ENCODE measurements at places on chromosomes 11 and 22.

- DNase-seq: no peak
Observed at GRCh38 chr11:129592191-129592590, 216.5 kb downstream of the BARX2 start.

- DNase-seq: no peak
Observed at GRCh38 chr11:31820438-31820818, 9.3 kb upstream of the PAX6 start.

DNA sequence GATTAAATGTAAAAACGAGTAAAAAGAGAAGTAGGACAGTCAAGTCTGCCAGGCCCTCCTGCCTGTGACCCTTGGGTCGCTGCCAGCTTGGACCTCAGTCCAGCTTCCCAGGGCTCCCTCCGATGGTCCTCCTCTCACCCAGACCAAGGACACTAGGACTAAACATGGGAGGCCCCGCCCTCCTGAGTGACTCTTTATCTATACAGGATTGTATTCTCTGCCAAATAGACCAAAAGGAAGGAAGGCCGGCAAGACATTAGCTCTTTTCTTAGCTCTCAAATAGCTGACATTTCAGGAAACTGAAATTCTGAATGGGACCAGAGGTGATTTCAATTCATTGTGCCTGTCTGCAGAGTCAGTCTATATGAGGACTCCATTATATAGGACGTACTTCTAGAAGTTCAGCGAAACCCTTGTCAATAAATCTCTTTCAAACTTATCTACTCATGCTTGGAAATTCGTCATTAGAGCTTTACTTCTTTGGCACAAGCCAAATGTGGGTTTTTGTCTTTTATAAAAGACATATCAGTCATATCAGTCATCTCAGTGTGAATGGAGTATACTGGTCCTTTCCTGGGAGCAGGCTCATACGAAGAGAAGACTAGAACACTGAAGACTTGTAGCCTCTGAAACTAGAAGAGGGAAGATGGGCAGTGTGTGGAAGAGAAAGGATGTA lies 28.5 kb downstream of the ADORA2A start:
- no peak for DNase-seq

GRCh38 chr11:134639586-134640330 lies 227.7 kb upstream of the B3GAT1 start:
- no peak for DNase-seq

- no peak for DNase-seq
Observed at GRCh38 chr11:37105427-37105826, 507.4 kb upstream of the RAG2 start.

DNA sequence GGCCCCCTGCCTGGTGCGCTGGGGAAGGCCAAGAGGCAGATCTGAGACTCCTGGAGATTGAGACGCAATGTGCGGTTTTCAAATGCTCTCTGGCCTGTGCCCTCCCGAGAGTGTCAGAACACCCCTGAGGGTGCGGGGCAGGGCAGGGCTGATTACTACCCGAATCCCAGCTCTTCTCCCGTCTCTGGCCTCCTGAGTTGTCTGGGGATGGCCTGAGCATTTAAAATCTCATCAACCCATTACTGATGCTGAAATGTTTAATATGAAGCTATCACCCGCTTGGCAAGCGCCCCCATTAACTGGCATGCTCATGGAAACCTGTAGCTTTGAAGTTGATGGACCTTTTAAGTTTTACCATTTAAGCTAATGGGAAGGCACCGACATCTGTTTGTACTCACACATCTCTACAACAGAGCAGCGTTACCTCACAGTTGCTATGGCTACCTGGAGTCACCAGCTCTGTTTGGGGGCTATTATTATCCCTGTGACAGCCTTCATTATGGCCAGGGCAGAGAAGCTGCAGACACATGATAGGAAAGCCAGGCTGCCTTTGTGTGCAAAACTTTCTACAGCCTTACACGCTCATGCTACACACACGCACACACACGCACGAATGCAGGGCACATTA lies 3.6 kb upstream of the MB start:
- peak; percentile 55 for DNase-seq

DNA sequence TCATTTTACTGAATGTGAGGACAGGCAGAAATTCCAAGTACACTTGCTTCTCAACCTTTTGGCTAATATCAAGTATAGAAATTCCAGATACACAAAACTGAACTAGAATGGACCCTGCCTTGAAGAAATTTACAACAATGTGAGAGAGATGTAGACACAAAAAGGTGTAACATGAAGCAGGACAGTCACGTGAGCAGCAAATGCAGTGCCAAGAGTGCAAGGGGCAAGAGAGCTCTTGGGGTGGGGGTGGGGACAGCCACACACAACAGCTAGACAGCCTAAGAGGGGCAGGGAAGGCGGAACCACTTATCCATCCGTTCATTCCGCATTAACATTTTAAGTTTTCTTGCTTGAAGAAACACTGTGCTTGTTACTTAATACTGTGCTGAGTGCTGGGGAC lies 28.9 kb downstream of the PLEKHA7 start:
- no peak for DNase-seq

GRCh38 chr11:102599642-102600261 lies 25.4 kb downstream of the MMP20 start:
- no peak for DNase-seq

DNA sequence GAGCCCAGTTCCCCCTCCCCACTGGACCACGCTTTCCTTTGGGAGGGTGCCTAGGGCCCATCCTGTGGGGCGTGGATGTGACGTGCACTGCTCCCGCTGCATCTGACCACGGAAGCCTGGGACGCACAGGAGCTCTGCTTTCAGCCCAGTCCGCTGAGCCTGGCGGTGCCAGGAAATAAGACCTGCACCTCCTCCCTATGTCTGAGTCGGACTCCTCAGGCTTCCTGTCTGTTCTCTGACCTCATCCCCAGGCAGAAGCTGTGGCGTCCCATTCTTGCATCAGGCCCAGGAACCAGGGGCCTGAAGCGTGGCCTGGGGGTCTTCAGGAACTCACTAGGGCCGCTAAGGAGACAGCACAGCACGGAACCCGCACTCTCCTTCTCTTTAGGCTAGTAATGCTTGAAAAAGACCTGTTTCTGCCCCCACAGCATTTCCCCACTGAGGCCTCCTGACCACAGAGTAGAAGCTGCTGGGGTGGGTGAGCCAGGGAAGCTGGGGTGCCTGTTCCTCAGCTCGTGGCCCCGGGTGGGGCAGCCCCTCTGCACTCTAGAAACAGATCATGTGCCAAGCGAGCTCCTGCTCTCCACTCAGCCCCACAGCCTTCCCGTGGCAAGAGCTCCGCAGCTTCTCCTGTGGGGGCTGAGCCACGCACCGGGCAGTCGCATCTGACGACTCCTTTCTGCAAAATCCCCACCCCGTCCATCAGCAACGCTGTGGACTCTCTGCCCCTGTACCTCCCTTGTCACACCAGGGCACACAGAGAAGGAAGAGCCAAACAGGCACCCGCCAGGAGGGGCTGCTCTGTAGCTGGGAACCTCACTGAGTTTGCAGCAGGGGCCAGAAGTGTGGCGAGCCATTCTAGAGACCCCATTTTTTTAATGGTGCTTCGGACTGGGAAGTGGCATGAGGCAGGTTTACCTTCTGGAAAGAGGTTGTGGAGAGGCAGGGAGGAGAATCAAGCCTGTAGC lies 22.6 kb downstream of the MOV10L1 start:
- no peak for DNase-seq

GRCh38 chr22:42887523-42888507 lies 30.7 kb upstream of the ARFGAP3 start:
- no peak for DNase-seq

- DNase-seq: no peak
Observed at GRCh38 chr11:117313828-117314768, 2.0 kb downstream of the BACE1 start.

DNA sequence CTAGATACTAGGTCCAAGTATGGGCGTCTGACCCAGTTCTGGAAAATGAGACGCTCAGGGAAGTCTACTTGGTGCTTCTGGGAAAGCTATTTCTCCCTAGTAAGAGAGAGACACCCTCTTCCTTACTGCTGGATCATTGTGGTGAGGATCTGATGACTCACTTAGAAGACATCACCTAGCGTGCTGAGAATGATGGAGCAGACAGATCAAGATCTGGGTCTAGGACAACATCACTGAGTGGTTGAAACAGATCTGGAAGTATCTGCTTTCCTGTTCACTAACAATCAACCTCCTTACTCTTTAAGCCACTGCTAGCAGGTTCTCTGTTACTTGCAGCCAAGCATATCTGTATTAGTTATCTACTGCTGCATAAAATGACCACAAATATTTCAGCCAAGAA lies 38.3 kb upstream of the HMGXB4 start:
- DNase-seq: no peak

DNA sequence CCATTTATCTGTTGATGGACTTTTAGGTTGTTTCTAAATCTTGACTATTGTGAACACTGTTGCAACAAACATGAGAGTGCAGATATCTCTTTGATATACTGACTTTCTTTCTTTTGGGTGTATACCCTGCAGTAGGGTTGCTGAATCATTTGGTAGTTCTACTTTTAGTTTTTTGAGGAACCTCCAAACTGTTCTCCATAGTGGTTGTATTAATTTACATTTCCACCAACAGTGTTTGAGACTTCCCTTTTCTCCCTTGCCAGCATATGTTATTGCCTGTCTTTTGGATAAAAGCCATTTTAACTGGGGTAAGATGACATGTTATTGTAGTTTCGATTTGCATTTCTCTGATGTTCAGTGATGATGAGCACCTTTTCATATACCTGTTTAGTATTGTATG lies 330.0 kb downstream of the DDX10 start:
- no peak for DNase-seq

GRCh38 chr22:42174062-42174461 lies 43.5 kb upstream of the CYP2D6 start:
- no peak for DNase-seq

DNA sequence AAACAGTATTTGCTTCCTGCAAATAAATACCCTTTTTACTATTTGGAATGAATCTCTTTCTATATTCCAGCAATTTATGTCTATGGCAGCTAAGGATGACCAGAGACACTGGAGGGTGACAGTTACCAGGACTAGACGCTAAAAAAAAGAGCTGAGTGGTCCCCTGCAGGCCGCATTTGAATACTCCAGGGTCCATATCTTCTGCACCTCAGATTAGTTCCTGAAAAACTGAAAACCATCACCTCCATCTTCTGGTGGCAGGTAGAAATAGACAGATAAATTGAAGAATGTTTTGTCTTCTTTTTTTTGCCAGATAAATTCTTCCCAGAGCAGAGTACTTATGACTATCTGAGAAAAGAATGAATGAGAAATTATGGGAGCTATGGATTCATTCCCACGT lies 145.6 kb downstream of the CSNK2A3 start:
- DNase-seq: no peak

GRCh38 chr22:47810505-47811500 lies 1048.4 kb downstream of the TBC1D22A start:
- no peak for DNase-seq

DNA sequence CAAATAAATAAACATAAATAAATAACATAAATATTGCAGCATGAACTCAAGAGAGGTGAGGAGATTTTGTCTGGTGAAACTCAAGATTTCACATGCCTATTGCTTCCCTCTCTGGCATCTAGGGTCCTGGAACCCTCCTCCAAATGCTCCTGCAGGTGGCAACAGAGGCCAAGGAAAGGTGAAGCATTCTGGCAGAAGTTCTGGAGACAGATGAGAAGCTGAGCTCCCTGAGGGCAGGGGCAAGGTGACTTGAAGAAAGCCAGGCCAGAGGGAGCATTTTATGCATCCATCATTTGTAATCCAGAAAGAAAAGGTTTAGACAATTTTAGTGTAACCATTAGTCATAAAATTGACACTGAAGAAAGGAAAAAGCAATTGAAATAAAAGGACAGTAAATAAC lies 64.9 kb downstream of the ENDOD1 start:
- peak; percentile 9 for DNase-seq

GRCh38 chr11:61482513-61482912 lies 26.0 kb upstream of the LRRC10B start:
- no peak for DNase-seq

DNA sequence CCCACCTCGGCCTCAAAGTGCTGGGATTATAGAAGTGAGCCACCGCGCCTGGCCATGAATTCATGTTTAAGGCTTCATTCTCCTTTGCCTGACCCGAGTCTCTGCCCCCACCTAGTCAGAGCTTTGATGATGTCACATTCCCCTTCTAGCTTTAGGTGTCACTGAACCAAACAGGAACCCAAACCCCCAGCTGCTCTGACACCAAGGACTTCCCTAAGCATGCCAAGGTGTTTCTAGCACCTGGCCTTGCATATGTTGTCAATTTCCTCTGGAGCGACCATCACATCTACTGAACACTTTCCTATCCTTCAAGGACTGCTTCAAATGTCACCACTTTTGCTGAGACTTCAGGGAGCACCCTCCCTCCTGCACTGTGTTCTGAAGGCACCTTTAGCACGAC lies 2.3 kb downstream of the F2 start:
- DNase-seq: no peak

GRCh38 chr11:11252403-11252802 lies 100.6 kb downstream of the CSNK2A3 start:
- no peak for DNase-seq

DNA sequence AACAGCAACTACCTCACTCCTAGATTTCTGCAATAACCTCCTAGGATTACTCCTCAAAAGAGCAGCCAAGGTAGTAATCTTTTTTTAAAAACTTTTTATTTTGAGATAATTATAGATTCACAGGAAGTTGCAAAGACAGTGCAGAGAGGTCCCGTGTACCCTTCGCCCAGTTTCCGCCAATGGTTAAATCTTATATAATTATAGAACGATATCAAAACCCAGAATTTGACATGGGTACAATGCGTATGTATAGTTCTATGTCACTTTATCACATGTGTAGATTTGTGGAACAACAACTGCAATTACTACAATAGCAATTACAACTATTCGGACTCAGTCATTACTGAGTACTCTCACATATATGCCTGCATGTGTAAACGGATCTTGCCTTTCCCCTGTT lies 94.8 kb upstream of the APOA1 start:
- DNase-seq: no peak

DNA sequence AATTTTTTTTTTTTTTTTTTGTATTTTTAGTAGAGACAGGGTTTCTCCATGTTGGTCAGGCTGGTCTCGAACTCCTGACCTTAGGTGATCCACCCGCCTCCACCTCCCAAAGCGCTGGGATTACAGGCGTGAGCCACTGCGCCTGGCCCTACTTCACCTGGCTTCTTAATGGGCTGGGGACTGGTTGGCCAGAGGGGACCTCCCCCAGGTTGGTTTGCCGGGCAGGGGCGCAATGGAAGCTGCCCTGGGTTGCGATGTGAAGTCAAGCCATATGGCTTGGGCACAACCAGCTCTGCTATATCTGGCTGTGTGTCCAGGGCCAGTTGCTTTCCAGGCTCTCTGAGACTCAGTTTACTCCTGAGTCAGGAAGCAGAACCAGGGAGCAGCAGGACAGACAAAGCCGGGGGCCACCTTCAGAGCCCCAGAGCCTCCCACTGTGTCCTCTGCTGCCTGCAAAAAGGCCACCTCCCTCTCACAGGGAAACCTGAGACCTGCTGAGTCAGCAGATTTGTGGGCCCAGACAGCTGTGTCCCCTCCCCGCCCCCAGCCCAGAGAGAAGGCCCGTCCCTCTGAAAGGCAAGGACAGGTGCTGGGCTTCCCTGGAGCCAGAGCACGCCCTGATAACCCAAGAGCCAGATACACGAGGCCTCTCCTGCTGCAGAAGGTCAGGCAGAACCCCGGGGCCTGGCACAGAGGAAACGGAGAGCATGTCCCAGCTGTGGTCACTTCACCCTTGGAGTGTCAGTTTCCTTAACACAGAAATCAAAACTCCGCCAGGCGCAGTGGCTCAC lies 29.2 kb upstream of the DAGLA start:
- DNase-seq: no peak
